Fibroblast of lung (primary cell): ENCODE measurements at places on chromosomes 16 and 17.

- no peak for DNase-seq
Observed at GRCh38 chr16:57682809-57683635, 11.6 kb upstream of the DRC7 start.

- DNase-seq = no peak
Observed at GRCh38 chr17:9644910-9645751, at the start of gene USP43. TSS of gene USP43 (plus strand) at chr17:9645517. CDS start at chr17:9645633, 116 bp downstream.

GRCh38 chr17:40699371-40699770 lies 4.2 kb downstream of the KRT24 start:
- no peak for DNase-seq

- no peak for DNase-seq
Observed at GRCh38 chr16:3468501-3468900, 25.0 kb downstream of the NAA60 start.

GRCh38 chr16:50335196-50335958 lies 33.4 kb downstream of the BRD7 start:
- no peak for DNase-seq

DNA sequence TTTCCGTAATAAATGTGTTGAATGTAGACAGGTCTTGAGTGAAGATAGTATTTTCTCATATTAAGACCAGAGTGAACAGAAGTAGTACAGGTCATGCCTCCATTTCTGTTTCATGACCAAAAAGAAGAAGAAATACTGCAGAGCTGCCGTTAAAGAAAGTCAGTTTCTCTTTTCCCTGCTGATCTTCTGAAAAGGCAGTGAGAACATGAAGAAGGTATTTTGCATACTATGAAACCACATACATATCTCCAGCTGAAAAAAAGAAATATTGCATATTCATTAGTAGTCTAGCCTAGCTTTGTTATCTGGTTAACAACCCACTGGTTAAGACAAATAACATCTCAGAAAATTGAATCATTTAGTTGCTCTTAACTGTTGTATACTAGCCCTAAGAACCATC lies 138.4 kb downstream of the PHKB start:
- DNase-seq = no peak
